GM12865 (cell line): ENCODE measurements at places on chromosomes 6 and 20.

GRCh38 chr6:118932421-118932820 is 2.5 kb downstream of the MCM9 start:
- no peak for DNase-seq

- no peak for DNase-seq
These were observed 361.9 kb downstream of the BCKDHB start for GRCh38 chr6:80468398-80468797.

GRCh38 chr6:112016320-112016719 is 37.6 kb upstream of the CCN6 start:
- peak; percentile 59 for DNase-seq

DNA sequence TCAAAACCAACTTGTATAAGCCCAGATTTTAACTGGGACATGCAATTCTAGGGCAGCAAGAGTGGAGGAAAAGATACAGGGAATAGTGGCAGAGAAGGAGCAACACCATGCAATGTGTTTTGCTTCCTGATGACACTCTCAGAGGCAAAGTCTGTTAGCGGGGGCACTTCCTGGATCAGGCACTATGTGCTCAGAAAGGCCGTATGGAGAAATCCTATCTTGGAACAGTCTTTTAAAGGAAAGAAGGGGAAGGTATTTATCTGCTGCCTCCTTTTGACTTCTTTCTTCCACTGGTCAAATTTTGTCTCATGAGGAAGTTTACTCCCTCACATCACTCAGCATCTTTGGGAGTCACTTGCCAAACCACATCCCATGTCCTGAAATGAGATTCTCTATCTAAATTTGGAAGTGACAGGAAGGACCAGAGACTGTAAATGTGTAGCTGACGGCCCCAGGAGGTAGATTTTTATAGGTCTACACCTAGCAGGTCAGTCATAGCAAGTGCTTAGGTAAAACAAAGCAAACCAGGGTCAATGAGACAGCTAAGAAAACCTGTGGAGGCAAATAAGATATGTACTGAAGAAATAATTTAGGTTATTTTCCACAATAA is 91.7 kb upstream of the ELOVL5 start:
- no peak for DNase-seq

DNA sequence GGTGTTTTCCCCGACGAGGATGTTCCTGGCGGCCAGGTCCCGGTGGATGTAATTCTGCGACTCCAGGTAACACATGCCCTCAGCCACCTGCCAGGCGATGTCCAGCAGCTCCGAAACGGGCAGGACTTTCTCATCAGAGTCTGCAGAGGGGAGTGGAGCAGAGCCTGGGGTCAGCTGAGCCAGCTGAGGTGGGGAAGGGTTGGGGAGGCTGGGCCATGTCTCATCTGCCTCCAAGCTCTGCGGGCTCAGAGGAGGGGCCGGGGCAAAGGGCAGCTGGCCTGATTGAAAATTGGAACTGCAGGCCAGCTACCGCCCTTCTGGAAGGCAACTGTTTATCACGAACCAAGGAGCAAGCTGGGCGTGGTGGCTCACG is 6.4 kb downstream of the PTK6 start:
- no peak for DNase-seq
